ENCODE measurements at places on chromosomes 3 and 15.

GRCh38 chr3:111851511-111851954 is 7.5 kb upstream of the PHLDB2 start:
- no peak for DNase-seq

- no peak for DNase-seq
Observed at GRCh38 chr3:5411786-5412185, 224.3 kb downstream of the EDEM1 start.

DNA sequence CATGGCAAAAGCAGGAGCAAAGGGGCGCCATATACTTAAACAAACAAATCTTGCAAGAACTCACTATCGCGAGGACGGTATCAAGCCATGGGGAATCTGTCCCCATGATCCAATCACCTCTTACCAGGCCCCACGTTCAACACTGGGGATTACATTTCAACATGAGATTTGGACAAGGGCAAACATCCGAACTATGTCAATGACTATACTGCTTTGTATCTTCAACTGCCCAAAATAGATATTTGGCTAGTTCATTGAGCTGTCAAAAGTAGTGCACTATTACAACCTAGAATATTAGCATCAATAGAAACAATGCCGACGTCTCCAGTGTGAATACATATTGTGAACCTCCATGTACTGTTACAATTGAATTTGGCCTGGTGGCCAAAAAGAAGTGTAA is 760.4 kb downstream of the MCTP2 start:
- no peak for DNase-seq

- no peak for DNase-seq
Observed at GRCh38 chr3:170529912-170530311, 56.0 kb downstream of the SLC7A14 start.

GRCh38 chr3:130773366-130773765 is 26.7 kb upstream of the PIK3R4 start:
- DNase-seq: peak; percentile 4

GRCh38 chr3:11306817-11307589 is 34.8 kb downstream of the ATG7 start:
- DNase-seq: no peak

GRCh38 chr15:62444104-62445022 is 279.3 kb upstream of the C2CD4B start:
- DNase-seq: peak; percentile 95

DNA sequence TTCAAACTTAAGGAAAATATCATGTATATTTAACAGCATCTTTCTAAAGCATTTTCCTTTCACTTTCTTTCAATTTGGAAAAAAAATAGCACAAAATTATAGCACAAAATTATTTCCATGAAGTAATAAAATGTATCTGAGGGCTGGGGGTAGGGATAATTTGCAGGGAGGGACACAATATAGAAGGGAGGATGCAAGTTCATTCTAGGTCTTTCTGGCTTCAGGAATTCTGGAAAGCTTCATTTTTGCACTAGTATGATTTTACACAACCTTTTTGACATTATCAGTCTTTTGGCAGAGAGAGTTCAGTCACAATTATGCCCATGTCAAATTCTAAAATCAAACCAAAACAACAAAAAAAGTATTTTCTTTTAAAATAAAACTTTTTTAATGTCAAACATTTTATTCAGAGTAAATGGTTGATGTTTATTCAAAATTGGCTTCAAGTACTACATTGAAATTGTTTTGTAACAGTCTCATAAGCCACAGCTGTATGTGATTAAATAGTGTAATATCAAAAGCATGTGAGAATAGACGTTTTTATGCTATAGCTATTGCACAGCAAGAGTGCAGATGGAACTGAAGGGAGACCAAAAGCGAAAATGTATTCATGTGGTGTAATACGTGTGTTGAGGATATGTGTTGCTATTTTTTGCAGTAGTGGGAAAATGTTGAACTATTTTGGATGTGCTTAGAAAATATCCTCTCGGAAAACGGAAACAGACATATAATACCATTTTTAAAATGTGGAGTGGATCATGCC is 5.8 kb downstream of the RBMS3 start:
- no peak for DNase-seq

DNA sequence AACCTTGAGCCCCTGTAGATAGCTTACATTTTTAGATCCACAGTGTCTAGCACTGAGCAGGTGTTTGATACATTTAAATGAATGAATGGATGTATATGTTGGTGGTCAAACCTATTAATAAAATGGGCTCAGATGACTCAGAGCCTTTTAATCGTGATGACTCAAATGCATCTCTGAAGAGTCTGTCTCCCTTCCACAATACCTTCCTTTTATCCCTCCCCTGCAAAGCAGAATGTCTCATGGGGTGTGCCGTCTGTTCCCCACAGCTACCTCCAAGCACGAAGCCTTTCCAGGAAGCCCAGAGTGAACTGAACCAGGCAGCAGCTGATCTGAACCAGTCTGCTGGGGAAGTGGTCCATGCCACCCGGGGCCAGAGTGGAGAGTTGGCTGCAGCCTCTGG is 303.5 kb upstream of the TPM1 start:
- peak; percentile 26 for DNase-seq

DNA sequence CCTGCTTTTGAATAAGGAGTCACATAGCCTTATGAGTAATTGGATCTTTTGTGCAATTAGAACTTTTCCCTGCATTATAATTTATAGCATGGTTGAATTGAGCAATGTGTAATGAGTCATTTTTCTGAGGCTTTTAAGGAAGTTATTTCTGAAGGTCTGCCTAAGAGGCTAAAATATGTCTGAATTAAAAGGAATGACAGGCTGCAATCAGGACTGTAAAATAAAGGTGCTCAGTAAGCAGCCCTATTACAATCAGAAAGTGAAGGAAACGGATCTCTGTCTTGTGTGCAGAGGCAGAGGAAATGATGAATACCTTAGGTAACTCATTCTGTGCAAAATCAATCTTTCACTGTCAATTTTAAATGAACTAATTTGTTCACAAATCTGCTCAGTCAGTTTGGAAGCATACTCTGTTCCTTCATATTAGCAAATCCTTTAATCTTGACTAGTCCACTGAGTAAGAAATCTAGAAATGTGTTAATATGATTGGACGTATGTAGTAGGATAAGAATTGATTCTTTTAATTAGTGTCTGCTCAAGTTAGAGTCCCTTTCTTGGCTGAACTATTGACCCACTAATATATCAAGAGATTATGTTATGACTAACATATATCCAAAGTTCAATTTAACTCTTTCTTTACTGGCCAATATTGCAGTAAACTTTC is 290.1 kb downstream of the ZIC1 start:
- peak; percentile 43 for DNase-seq

DNA sequence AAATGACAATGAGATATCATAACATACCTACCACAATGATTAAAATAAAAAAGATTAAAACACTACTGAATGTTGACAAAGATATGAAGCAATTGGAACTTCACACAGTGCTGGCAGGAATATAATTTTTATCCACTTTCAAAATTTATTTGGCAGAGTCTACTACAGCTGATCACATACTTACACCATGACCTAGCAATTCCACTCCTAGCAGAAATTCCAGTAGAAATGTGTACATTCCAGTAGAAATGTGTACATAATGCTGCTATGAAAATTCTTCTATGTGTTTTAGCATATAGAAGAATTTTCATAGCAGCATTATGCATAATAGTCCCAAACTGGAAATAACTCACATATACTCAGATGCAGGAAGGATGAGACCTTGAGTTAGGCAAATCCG is 43.5 kb downstream of the IFT57 start:
- no peak for DNase-seq

DNA sequence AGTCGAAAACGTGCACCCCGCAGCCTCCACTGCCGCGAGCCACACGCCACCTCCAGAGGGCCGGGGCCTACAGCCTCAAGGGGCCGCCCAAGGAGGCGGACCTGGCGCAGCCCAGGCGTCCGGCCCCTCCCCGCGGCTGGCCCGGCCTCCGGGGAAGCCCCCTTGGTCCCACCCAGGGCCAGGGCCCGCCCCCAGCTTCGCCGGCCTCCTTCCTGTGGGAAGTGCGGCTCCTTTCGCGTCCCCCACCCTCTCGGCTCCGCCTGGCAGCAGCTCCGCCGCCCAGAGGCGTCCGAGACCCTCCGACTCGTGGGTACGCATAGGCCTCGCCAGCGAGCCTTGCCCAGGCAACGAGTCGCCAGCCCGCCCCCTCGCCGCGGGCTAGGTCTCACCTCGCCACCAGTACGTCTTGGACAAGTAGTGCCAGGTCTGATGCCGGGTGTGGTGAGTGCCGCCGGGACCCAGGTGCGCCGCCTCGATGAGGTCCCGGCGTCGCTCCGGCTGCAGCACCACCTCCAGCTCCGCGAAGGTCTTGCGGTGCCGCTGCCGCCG is 642 bp downstream of the ZBTB11 start:
- DNase-seq: peak; percentile 88

DNA sequence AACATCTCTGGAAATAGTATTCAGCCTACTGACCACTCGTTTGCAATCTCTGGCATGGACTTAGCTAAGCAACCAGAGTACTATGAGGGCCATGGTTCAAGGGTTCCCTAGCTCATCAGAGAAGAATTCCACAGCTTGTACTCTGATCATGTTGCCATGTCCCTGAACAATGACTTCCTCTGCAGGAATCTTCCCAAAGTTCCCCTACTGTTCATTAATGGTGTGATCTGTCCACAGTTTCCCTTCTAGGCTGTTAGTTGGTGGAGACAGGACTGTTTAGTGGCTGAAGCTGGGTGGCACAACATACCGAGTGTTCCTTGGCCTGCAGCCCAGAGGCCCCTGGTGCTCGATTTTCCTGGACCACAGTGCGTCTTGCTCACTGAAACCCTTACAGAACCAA is 44.4 kb upstream of the GALNT15 start:
- DNase-seq: peak; percentile 76

DNA sequence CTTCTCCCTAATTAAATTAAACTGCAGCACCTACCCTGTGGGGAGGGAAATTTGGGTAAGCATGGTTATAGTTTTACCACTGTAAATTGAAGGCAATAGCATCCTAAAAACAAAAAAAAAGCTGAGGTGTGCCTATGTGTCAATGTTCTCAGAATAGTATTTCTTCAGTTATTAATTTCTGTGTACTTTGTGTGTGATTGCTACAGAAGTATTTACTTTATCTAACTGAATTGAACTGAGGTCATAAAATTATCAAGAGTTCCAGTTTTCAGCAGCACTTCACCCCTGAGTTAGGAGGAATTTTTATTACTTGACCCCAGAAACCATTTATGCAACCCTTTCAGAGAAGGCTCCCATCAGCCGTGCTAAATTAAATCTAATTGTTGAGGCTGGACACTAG is 333.6 kb upstream of the ALCAM start:
- DNase-seq: no peak

DNA sequence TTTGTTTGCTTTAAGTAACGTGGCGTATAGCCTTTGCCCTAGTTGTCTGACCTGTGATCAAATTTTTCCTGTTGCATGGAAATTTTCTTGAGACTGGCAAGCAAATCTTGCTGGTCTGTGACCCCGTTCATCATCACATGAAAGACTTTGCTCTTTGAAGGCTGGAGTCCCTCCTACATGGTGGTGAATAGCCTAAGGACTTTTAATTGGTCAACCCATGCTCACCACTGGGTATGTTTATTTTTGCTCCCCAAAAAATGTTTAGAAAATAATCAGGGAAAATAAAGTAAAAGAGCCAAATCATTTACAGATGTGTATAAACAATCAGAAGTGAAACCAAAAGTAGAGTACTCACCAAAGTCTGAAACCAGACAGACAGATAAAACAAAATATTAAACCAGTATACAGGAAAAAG is 1075.3 kb upstream of the ALCAM start:
- DNase-seq: no peak

- DNase-seq: no peak
Observed at GRCh38 chr3:49903451-49904424, at the start of gene MST1R. Gene MST1R, minus strand, starts transcription at chr3:49903873. Its CDS starts 264 bp downstream, at chr3:49903609.

DNA sequence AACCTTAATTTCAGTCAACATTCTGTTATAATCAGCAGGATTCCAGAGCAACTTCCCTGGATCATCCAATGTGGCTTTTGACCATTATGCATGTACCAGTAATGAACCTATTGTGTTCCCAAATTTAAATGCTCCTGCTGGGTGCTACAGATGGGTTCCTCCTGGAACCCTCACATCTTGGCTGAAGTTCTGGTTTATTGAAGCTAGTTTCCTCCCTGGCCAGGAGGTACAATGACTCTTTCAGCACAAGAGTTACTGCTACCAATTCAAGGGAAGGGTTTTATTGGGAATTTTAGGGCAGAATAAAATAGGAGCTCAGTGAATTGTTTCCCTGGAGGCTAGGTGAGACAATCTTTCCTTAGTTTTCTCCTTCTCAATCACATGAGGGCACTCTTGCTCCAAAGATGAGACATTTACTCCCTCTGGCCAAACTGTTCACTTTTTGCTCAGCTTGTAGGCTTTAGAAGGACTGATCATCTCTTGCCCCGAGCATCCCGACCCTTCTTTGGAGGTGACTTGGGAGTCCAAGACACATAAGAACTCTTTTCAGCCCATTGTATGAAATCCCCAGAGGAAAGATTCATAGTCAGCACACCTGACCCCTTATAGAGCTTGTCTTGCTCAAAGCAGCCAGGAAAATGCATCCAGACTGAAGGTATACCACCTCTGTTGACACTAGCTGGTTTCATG is 8.8 kb upstream of the NPHP3 start:
- peak; percentile 44 for DNase-seq

DNA sequence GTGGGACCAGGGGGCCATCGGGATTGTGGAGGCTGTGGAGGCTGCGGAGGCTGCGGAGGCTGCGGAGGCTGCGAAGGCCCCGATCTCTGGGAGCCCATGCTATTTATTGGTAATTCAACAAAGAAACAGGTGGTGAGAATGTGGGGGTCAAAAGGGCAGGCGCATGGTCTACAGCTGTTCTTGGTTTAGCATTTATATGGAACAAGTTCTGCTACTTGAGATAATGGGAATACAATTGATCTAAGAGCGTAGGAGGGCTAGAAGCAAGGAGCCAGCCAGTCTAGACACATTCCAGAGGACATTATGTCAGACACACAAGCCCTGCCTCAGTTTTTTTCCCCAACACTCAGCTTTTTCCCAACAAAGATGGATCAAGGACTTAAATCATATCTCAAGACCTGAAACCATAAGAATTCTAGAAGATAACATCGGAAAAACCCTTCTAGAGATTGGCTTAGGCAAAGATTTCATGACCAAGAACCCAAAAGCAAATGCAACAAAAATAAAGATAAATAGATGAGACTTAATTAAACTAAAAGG is 20.1 kb downstream of the C3orf80 start:
- no peak for DNase-seq

DNA sequence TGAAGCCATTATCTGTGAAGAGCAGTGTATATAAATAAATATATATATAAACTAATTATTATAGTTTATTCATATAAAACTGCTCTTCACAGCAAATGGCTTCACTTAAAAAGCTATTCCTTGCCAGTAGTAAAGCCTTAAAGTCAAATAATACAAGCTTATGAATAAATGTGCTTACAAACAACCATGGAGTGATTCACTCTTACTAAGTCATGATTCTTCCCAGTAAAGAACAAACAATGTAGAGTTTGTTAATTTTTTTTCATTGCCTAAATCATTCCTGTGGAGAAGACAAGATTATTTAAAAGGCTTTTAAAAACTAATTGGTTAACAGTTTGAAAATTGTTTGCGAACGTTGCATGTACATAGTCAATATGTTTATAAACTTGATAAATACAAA is 140.7 kb downstream of the PLCH1 start:
- no peak for DNase-seq

GRCh38 chr3:58237238-58237940 is at the start of gene ABHD6:
Gene ABHD6, plus strand, starts transcription at chr3:58237792. Its CDS starts 18,795 bp downstream, at chr3:58256587.
- no peak for DNase-seq
